ENCODE measurements at places on chromosomes 4 and X.
A peak's percentile ranks its signal among the peaks of the same experiment; 100 is the strongest.

DNA sequence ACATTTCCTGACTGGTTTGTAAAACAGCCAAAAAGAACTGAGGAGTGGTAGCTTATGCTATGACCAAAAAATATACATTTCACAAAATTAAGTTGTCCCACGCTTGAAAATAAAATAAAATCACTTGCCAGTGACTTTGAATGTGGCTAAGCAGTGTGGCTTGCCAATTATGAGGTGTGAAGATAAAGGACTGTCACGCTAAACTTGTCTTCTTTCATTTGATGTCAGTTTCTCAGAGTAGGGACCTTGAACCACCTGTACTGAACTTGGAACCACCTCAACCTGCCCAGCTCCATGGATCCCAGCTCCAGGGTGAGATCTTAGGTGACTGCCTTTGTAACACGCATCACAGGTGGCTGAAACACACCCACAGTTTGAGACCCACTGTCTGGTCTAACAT is 113.7 kb upstream of the TBL1X start:
- DNase-seq: no peak

GRCh38 chr4:171602638-171603355 is 210.4 kb upstream of the GALNTL6 start:
- DNase-seq: no peak

- DNase-seq: no peak
Measured at GRCh38 chr4:99186029-99186428, 33.0 kb downstream of the ADH6 start.

- DNase-seq: no peak
Measured at GRCh38 chr4:77347351-77347966, 190.5 kb downstream of the CCNG2 start.

DNA sequence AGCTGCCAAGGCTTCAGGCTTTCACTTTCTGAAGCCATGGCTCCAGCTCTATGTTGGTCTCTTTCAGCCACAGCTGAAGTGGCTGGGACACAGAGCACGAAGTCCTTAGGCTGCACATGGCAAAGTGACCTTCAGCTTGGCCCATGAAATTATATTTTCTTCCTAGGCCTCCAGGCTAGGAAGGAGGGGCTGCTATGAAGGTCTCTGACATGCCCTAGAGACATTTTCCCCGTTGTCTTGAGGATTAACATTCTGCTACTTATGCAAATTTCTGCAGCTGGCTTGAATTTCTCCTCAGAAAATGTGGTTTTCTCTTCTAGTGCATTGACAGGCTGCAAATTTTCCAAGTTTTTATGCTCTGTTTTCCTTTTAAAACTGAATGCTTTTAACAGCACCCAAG is 99.8 kb upstream of the KCNIP4 start:
- DNase-seq: no peak

DNA sequence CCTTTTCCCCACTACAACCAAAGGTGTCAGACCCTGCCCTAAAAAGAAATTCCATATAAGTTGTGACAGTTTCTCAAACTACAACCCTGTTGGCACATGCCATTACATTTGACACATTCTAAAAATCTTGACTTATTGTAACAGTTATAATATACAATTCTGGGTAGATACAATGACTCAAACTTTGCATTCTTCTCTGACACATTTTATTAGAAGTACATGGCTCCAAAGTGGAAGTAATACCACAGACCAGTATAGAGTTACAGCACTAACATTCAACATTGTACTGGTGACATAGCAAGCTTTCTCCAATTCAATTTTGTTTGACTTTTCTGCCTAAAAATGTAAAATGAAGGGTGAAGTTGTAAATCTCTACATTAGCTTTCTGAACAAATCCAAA is 196.6 kb upstream of the ETNPPL start:
- DNase-seq: no peak

DNA sequence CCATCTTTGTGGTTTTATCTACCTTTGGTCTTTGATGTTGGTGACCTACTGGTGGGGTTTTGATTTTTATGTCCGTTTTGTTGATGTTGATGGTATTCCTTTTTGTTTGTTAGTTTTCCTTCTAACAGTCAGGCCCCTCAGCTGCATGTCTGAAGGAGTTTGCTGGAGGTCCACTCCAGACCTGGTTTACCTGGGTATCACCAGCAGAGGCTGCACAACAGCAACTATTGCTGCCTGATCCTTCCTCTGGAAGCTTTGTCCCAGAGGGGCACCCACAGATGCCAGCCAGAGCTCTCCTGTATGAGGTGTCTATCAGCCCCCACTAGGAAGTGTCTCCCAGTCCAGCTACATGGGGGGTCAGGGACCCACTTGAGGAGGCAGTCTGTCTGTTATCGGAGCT is 199.3 kb upstream of the WDFY3 start:
- no peak for DNase-seq

- no peak for DNase-seq
Measured at GRCh38 chrX:24395775-24396174, 35.3 kb downstream of the SUPT20HL1 start.

GRCh38 chr4:165502916-165503907 is 124.4 kb downstream of the CPE start:
- DNase-seq: no peak

- DNase-seq: no peak
Measured at GRCh38 chrX:108582151-108582550, 142.5 kb downstream of the COL4A5 start.

DNA sequence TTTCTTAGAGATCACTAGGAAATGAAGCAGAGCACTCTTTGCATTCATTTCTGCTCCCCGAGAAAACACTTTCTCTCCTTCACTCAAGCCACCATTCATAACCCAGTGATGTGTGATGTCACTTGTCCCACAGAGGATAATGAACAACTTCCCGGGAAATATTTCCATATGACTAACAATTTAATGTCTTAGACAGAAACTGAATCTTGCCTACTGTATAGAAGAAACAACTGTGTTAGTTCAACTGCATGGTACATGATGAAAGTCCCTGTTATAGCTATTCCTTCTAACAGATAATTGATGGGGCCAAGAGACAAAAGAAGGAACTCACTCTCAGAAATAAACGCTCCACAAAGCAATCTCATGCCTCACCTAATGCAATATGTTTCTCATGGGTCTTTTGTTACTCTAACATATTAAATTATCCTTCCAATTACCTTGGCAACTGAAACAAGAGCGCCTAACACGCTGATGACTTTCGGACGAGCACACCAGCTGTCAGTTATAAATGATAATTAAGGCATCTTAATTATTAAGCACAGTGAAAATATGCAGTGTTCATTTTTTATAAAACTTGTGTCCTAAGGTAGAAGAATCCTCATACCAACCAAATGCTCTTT is 113.7 kb upstream of the TLR3 start:
- DNase-seq: no peak

- no peak for DNase-seq
Measured at GRCh38 chr4:34629451-34629850, 1614.9 kb downstream of the ARAP2 start.

GRCh38 chr4:19947349-19947748 is 304.4 kb upstream of the SLIT2 start:
- DNase-seq: no peak

- no peak for DNase-seq
Measured at GRCh38 chr4:8419222-8420041, 21.1 kb downstream of the ACOX3 start.

DNA sequence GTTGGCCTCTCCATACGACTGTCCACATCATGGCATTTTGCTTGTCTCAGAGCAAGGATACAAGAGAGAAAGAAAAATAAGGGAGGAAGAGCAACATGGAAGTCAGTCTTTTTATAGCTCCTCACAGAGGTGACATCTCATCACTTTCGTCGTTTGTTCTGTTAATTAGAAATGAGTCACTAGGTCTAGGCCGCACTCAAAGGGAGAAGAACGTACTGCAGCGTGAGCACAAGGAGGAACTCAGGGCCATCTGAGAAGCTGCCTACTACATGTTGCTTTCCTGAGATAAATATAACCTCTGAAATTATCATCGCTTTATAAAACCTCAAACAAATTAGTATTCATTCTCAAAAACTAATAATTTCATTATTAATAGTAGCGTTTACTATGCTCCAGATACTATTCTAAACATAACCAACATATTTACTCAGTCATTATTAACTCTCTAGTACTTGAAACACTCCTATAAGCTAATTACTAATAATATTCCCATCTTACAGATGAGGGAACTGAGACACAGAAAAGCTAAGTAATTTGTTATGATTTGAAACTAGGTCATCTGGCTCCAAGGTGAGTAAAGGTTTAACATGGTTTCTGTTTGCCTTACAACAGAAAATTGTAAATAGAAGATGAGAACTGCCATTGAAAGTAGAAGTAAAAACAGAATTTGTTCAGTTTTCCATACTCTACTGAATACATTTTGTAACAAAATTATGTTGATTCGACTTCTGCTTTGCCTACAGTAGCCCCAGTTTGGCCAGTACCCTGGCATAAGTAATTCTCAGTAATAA is 213.2 kb upstream of the UGT8 start:
- no peak for DNase-seq

DNA sequence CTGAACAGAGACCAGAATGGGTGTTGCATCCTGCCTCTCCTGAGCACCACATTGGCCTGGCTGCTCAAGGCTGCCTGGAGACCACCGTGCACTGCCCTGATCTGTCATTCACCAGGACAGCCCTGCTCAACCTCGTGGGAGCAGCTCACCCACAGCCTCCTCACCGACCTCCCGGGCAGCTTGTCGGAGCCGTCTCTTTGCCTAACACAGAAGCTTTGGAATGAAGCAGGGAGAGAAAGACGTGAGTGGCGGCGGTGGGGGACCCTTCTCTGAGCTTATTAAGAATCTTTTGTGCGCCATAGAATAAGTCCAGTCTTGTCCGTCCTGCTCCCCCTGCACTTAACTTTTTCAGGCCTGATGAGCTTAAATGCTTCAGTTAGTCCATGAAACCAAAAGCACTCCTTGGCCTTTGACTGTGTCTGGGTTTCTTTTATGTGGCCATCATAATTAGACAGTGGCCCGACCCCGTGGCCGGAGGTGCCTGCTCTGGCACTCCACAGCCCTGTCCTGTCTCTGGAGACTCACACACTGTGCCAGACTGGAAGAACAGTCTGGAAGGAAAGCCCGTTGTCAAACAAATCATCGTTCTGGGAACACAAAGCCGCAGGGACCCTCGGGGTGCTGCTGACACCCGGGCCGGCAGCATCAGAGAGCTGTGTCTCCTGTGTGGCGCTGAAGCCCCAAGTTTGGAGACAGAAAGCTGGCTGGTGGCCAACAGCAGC is 192.8 kb downstream of the BCOR start:
- no peak for DNase-seq

DNA sequence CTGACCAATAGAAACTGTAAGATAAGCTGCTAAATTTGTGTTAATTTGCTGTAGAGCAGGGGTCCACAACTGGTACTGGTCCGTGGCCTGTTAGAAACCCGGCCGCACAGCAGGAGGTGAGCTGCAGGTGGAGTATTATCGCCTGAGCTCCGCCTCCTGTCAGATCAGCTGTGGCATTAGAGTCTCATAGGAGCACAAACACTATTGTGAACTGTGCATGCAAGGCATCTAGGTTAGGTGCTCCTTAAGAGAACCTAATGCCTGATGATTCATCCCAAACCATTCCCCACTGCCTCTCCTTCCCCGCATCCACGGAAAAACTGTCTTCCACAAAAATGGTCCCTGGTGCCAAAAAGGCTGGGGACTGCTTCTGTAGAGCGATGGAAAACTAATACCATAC is 19.7 kb downstream of the FBXW7 start:
- DNase-seq: no peak

DNA sequence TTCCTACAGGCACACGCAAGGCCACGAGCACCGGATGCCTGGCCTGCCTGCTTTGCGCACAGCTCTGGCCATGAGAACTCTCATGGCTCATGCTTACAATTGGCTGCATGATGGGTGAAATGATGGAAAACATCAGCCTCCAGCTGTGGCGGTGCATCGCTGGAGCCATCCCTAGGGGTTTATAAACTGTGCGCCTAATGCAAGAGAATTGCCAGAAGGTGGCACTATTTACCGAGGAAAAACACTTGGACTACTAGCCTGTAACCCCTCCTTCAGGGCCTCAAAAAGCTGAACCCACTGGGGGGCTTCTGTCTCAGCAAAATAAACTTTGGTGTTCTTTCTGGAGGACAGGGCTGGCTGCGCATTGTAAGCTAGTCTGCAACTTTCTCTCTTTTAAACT is 51.9 kb downstream of the PHKA2 start:
- DNase-seq: no peak

GRCh38 chr4:47674144-47674543 is 163.7 kb downstream of the CORIN start:
- no peak for DNase-seq

GRCh38 chr4:178070163-178070562 is 627.9 kb upstream of the AGA start:
- DNase-seq: no peak

DNA sequence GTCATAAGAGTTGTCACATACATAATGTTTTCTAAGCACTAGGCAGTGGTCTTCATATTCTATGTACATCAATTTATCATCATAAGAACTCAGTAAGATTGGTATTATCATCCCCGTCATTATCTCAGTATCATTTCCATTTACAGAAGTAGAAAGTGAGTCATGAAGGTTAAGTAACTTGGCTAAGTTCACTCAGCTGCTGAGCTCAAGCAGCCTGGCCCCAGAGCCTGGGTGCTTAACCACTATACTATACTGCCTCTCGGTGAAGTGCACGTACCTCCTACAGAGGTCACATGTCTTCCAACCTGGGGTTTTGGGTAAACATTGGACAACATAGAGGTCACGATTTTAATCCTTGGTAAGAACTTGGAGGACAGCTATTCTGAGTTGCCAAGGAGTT is 161.5 kb upstream of the GATB start:
- DNase-seq: no peak

DNA sequence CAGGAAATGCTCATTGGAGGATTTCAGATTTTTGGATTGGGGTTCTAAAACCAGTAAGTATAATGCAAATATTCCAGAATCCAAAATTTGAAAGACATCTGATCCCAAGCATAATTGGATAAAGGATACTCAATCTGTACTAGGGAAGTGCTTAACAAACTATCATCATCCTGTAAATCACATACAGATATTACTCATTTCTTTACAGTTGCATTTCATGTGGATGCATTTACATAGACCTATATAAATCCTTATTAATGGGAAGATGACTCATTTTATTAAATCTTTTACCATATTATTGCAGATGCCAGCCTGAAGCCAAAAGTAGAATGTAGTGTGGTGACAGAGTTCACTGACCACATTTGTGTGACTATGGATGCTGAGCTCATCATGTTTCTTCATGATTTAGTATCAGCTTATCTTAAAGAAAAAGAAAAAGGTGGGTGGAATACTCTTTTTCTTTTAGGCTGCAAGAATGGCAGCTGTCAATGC is 22.4 kb upstream of the ADAD1 start:
- no peak for DNase-seq

DNA sequence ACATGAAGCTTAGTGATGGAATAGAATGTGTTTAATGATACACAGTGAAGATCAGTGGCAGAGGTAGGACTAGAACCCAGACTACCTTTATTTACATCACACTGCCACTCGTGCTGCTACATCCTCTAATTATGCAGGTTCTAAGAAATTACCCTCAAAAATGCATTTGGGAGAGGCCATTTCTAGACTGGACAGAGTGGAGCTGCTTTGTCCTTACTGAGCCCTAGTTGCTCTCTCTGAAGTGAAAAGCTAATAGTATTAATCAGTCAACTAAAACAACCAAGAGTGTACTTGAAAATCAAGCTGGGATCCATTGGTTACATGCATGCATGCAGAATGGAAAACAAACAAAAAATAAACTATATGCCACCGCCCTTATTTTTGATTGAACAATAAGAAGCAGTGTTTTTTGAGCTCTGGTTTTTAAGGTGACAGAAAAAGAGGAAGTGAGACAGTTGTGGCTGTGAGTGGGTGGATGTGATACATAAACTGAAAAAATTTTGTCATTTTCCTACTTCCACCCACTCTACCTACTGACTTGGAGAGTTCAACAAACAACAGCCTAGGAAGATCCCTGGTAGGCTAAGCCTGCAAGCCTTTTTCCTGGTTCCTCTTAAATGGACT is 6.8 kb upstream of the VSIG4 start:
- DNase-seq: peak; percentile 14
